ENCODE measurements at places on chromosomes 5 and 9.

GRCh38 chr9:114283551-114284111 is 39.3 kb upstream of the ORM1 start:
- no peak for DNase-seq

- DNase-seq, result no peak
Measured at GRCh38 chr5:133106761-133107572, 55.2 kb downstream of the HSPA4 start.

- DNase-seq, result no peak
Measured at GRCh38 chr9:122998448-122998847, 35.0 kb upstream of the GPR21 start.

- no peak for DNase-seq
Measured at GRCh38 chr5:169781420-169782345, 144.6 kb downstream of the DOCK2 start.

GRCh38 chr5:34534523-34535103 is 121.5 kb upstream of the RAI14 start:
- DNase-seq, result peak; percentile 82

GRCh38 chr5:109953761-109954160 is 264.0 kb downstream of the MAN2A1 start:
- DNase-seq, result no peak

DNA sequence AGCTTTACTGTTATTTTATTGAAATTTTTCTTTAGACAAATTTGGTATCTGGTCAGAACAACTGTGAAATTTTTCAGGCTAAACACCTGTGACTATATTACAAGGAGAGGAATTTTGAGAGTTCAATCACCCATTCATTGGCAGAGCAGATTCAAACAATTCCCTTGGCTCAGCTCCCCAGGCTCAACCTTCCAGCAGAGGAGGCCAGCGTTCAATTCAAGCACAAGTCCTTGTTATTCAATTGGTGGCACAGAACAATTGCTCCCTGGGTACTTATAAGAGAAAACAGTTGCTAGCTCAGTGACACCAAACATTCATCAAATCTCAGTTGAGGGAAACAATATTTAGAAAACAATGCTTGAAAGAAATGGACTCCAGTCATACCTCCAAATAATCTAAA is 83.3 kb downstream of the SUSD1 start:
- no peak for DNase-seq

DNA sequence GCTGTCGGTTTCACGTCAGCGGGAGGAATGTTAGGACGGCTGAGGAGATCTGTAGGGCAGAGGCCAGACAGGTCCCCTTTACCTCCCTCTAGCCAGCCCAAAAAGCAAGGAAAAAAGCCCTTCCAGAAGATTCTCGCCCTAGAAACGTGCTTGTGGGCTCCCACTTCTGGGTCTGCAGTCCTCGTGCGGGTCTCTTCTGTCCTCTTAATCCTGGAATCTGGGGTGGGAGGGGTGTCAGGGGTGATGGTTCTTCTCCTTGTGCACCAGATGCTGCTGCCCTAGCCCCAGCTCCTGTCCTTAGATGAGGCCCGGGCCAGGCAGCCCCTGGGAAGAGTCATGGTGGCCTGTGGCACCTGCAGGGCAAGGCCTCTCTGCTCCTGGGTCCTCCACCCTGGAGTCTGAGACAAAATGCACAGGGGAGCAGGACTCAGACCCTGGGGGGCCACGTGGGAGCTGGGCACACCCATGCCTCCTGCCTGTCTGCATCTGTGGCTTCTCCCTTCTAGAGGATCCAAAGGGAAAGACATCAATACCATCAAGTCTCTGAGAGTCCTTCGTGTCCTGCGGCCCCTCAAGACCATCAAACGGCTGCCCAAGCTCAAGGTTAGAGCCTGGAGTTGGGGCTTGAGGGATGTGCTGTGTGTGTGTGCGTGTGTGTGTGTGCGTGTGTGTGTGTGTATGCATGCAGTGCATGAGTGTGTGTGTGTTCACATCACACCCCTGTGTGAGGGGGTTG is 174.2 kb downstream of the CACNA1B start:
- DNase-seq, result no peak
